ENCODE measurements at places on chromosomes 13 and 19.

DNA sequence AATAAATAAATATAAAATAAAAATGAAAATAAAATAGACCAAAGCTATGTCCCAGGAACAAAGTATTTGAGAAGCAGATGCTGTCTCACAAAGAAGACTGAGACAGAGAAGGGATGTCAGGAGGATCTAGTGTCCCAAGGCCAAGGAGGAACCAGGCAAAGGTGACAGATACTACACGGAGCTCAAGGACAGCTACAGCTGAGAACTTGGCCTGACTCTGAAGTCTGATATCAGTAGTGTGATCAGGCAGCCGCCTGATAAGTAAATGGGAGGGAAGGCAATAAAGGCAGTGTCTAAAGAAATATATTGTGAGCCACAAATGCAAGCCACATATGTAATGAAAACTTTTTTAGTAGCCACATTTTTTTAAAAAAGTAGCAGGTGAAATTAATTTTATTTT is 20.4 kb upstream of the NANOS3 start:
- no peak for DNase-seq

- DNase-seq = no peak
These were observed 948.3 kb downstream of the SLITRK1 start for GRCh38 chr13:82934000-82934399.

GRCh38 chr19:48135411-48135810 is 24.8 kb upstream of the PLA2G4C start:
- DNase-seq = peak; percentile 26

DNA sequence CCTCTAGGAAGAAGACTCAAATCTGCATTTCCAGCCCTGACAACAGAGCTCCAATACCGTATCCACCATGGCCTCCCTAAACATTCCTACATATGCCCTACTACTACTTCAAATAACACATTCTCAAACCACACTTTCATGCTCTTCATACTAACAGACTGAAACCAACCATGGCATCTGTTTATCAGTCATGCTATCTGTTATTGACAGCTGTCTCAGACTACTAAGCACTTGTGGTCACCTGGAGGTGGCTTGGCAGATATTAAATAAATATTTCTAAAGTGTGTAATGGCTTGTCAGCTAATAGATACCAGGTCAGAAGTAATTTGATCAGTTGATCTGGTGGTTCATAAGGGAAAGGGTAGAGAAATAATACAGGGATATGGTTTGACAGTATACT is 489.1 kb downstream of the DIAPH3 start:
- no peak for DNase-seq

DNA sequence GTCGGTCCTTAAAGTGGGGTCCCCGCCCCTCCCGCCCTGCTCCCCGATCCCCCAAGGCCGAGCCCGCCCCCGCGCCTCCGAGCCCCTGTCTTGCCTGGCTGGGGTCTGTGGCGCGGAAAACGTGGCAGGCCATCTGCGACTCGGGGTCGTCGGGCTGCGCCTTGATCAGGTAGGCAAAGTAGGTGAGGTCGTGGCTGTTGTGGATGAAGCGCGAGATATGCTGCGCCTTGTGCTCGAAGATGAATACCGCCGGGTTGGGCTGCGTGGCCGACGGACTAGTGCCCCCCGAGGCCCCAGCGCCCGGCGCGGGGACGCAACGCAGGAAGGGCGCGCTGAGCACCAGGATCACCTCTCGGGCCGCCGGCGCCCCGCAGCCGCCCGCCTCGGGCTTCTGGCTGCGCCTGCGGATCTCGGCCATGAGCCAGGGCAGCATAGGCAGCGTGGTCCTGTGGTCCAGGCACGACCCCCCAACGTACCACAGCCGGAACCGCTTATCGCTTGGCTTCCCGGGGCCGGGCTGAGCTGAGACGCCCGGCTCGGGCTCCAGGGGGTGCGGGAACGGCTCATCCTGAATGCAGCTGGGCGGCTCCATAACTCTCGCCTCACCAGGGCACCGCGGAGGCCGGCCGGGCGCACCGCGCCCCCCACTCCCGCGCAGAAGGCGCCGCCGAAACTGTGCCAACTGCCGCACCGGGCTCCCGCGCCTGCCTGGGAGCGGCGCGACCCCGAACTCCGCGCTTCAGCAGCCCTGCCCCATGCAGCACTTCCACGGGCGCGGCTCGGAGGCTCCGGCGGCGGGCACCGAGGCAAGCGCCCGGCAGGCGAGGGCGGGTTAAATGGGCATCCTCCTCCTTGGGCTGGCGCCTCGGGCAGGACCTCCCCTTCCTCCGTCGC is 546 bp downstream of the TBC1D4 start:
- peak; percentile 34 for DNase-seq

DNA sequence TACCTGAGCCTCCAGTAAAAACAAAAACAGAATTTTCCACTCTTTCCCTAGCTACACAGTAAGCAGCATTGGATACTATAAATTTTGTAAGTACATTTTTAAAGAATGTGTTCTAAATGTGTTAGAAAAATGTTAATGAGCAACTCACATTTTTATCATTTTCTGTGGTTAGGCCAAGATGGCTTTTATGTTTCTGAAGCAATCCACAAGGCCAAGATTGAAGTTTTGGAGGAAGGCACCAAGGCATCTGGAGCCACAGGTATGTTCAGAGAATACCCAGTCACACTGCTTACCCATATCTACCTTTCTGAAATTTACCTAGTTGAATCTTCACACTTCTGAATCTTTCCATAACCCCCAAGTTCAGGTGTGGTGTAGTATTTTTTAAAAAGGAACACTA is 21.6 kb downstream of the SERPINE3 start:
- DNase-seq = no peak

GRCh38 chr13:79382545-79383275 is 23.3 kb downstream of the RBM26 start:
- DNase-seq = no peak

GRCh38 chr19:42386974-42387707 is 3.0 kb downstream of the CNFN start:
- peak; percentile 70 for DNase-seq

DNA sequence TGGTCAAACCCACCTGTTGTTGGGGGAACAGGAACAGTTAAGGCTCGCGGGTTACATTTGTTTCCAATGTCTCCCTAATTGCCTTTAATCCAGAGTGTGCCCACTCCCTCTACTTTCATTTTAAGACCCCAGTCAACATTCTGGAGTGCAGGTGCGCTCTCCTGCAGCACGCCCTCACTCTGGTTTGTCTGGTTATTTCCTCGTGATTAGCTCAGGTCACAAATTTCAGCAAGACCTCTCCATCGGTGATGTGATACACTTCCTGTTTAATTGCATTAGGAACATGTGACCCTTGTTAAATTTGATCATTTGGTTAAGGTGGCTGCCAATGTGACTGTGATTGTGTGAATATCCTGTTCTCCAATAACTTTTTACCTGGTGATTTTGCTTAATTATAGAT is 53.0 kb downstream of the TEX29 start:
- no peak for DNase-seq

- no peak for DNase-seq
These were observed 21.5 kb downstream of the SH3GL1 start for GRCh38 chr19:4378886-4379285.

DNA sequence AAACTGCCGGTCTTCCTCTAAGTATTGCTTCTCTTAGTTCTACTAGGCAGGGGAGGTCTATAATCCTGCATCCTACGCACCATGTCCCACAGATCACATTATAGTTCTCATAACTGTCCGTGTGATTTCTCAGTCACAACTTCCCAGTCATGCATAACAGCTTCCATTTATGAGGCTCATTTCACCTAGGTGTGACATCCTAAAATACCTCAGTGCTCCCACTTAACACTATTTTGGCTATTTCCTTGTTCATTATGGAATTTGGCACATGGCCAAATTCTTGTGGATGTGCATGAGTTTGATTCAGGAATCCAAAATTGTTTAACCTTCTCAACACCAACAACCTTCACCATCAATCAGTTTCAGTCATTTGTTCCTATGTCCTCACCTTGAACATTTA is 989.9 kb downstream of the OLFM4 start:
- no peak for DNase-seq

GRCh38 chr19:13023656-13024055 is 28.4 kb downstream of the NFIX start:
- DNase-seq = no peak

GRCh38 chr19:41944336-41944735 is 14.8 kb downstream of the RABAC1 start:
- DNase-seq = no peak

GRCh38 chr13:101305981-101306411 is 110.3 kb downstream of the NALCN start:
- no peak for DNase-seq

GRCh38 chr19:17332677-17333581 is 1.7 kb downstream of the ANO8 start:
- peak; percentile 53 for DNase-seq

GRCh38 chr19:46453661-46454060 is 17.7 kb downstream of the PNMA8A start:
- no peak for DNase-seq

- DNase-seq = no peak
These were observed 4.2 kb downstream of the SSC5D start for GRCh38 chr19:55492362-55492944.

- DNase-seq = no peak
These were observed 5.3 kb upstream of the RNF6 start for GRCh38 chr13:26227166-26227971.

DNA sequence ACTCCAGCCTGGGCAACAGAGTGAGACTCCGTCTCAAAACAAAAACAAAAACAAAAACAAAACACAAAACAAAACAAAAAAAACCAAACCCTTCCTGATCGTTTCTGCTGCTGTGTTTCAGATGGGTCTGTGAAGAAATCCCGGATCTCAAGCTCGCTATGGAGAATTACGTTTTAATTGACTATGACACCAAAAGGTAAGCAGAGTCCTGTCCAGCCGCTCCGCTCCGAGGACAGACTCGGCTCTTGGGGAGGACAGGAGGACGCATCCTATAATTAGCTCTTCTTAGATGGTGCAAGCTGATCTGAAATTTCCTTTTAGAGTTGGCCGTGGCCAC is 22.0 kb downstream of the DOT1L start:
- DNase-seq = no peak

DNA sequence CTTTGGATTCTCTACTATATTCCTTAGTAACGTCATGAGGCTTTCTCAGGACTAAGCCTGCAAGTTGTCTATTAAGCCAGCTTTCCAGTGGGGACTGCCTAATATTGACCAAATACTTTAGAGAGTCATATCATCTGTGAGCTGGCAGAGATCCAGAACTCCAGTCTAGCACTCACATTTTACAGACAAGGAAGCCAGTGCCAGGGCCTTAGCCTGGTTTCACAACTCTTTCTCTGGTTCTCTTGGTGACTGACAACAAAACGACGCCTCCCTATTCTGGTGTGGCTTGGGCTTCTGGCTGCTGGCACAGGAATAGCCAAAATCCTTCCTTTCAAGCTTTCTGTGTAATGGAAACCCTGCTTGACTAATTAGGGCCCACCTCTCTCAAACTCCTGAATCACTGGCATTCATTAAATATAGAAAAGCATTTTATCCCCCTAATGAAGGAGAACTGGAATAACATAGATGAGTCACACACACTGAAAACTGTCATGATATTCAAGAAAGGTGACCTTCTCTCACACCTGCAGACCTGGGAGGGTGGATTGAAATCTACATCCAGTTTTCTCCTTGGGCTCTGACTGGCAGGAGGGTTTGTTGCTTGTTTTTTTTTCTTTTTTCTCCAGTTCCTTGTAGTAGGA is 75.2 kb upstream of the UBL3 start:
- peak; percentile 86 for DNase-seq

DNA sequence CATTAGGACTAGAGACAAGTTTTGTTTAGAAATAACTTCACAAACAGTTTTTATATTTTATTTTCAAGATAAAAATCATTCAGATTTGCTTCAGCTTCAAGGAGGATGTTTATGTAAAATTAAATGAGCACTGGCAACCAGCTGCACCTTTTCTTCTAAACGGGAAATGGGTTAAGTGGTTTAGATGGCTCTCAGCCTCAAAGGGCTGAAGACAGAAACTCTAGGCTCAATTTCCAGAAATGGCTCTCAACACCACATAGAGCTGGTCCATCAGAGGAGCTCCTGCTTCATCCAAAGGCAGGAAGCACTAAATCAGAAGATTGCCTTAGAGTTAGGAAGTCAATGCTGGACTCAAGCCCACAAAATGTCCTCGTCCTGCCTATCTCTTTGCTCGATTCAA is 74.7 kb downstream of the ZNF429 start:
- DNase-seq = no peak

- DNase-seq = peak; percentile 39
These were observed 535 bp downstream of the BSG start for GRCh38 chr19:572743-573518.

DNA sequence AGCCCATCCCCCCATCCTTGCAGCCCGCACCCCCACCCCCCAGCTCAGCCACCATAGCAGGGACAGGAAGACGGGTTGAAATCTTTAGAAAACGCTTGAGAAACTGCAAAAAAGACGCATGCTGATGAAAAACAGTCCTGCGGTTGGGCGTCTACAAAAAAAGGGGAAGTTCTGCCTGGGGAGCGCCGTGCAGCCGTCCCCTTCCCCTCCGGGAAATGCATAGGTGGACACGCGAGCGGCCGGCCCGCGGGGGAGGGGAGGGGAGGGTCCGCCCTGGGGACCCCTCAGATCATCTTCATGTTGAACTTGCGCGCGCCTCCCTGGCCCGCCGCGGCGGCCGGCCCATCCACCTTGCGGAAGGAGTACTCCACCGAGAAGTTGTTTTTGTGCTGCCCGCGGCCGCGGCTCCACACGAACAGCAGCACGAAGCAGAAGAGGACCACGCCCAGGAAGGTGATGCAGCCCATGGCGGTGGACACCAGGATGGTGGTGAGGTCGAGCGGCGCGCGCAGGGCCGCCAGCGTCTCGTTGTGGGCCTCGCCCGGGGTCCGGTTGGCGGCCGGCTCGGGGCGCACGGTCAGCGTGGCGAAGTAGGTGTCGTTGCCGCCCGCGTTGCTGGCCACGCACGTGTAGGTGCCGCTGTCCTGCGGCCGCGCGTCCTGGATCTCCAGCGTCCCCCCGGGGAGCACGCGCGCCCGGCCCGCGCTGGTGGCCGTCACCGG is 7.9 kb upstream of the PEAK3 start:
- DNase-seq = peak; percentile 85

- no peak for DNase-seq
These were observed 806 bp downstream of the ZNF414 start for GRCh38 chr19:8513036-8513686.

DNA sequence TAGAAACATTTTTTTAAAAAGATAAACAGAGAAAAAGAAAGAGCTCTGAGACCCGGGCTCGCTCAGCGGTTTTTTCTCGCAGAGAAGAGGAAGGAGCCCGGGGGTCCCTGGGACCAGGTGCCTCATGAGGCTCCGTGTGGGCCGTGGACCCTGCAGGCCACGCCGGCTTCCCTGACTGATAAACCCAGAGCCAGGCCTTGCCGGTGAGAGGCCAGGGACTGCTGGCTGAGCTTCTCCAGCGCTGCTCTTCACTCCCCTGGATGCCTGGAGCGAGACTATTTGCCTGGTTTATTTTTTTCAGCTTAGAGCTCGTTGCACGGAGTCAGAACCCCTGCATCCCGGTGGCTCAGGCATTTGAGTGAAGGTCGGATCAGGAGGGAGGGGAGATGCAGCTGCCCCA is 53.4 kb upstream of the F7 start:
- DNase-seq = no peak

DNA sequence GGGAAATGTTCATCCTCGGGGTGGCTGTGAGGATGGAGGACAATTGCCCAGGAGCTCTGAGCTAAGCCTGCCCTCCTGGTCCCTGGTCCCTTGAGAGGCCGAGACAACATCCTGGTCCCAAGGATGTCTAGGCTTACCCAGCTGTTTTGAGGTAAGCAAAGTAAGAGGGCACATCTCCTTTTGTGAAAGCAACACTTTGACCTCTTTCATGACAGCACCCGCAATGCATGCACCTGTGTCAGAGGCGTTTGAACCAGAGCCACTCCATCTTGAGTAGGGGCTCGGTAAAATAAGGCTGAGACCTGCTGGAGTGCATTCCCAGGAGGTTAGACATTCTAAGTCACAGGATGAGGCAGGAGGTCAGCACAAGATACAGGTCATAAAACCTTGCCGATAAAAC is 43.1 kb upstream of the ANKRD10 start:
- no peak for DNase-seq
